ENCODE measurements at places on chromosomes 16 and 17. TPM values are rescaled to one million over a fixed set of nuclear protein-coding genes. Genes with fewer than 3 reads are reported as not detected.

AOC3 gene
- polyA plus RNA-seq: 5.3 TPM

MRPL27 gene
- 71.1 TPM for polyA plus RNA-seq

PRR35 gene
- polyA plus RNA-seq: 5.7 TPM

LDHD gene
- 4.3 TPM for polyA plus RNA-seq

ARL2BP gene
- polyA plus RNA-seq: 76.3 TPM

NTN1 gene
- 3.3 TPM for polyA plus RNA-seq

BICDL2 gene
- 2.0 TPM for polyA plus RNA-seq

CCDC144A gene
- 6.6 TPM for polyA plus RNA-seq

TBC1D3G gene
- polyA plus RNA-seq: not detected

GUCY2D gene
- polyA plus RNA-seq: 0.26 TPM

DPH1 gene
- polyA plus RNA-seq: 36.5 TPM

NECAB2 gene
- polyA plus RNA-seq: 2.3 TPM

RASL10B gene
- 18.4 TPM for polyA plus RNA-seq

LGALS9B gene
- not detected for polyA plus RNA-seq

TBC1D3I gene
- 0.92 TPM for polyA plus RNA-seq

IRF8 gene
- 6.5 TPM for polyA plus RNA-seq

LMF1 gene
- polyA plus RNA-seq: 14.3 TPM

NOD2 gene
- 0.37 TPM for polyA plus RNA-seq

ZP2 gene
- polyA plus RNA-seq: not detected

CACNG4 gene
- 3.5 TPM for polyA plus RNA-seq

ZG16 gene
- polyA plus RNA-seq: not detected

Measured in renal cortex interstitium (tissue), 15 donors.